Hindlimb muscle (tissue), 1 donor: ENCODE measurements at places on chromosomes 4 and X.

GRCh38 chrX:109704563-109704962 lies 28.5 kb downstream of the ACSL4 start:
- no peak for DNase-seq

DNA sequence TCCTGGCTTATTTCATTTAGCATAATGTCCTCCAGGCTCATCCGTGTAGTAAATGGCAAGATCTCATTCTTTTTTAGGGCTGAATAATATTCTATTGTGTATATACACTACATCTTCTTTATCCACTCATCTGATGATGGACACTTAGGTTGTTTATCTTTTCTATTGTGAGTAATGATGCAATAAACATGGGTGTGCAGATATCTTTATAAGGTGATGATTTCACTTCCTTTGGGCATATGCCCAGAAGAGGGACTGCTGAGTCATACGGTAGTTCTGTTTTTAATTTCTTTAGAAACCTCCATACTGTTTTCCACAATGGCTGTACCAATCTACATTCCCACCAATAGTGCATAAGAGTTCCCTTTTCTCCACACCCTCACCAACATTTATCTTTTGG lies 317.6 kb upstream of the CNKSR2 start:
- no peak for DNase-seq

- no peak for DNase-seq
Measured at GRCh38 chrX:39762266-39762841, 335.4 kb downstream of the BCOR start.

GRCh38 chr4:2537011-2537830 lies 774 bp downstream of the FAM193A start:
- DNase-seq = peak; percentile 66

DNA sequence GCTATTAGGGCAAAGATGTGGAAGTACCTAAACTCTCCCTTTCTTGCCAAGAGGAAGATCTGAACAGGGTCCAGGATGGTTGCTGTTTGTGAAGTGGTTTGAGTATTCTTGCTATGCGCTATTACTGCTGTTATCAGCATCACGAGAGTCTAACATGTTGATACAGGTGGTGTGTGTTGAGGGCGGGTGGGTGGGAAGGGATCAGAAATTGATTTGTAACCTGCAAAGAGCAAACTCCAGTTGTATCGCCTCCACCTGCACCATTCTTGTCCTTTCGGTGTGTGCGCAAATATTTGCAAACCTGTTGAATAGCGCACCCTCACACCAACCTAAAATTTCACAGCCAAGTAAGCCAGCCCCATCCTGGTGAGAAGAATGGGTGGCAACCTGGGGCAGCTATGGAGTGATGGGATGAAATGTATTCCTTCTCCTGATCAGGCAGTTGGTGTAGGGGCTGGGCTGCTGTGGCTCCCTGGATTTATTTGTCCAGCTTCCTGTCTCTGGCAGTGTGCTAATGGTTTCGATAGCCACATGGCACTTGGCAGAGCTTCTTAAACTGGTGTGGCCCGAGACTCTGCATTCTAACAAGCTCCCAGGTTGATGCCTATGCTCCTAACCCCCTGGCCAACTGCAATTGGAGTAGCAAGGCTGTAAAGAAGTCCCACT lies 102.6 kb upstream of the SCML1 start:
- no peak for DNase-seq

DNA sequence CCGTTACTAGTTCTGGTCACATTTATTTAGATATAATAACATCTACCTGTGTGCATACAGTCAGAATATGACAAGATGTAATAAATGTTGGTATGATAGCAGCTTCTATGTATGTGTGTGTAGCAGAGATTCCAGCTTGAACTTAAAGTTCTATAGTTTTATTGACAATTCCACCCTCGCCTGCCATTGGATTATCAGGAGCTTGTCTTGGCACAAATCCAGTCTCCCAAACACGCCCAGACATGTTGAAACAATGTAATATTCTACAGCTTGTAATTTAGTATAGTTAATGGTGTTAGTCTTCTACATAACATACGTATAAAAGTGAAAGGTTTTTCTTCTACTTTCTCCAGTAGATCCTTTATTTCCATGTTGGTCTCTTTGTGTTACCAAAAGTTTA lies 44.4 kb downstream of the BBS12 start:
- no peak for DNase-seq

DNA sequence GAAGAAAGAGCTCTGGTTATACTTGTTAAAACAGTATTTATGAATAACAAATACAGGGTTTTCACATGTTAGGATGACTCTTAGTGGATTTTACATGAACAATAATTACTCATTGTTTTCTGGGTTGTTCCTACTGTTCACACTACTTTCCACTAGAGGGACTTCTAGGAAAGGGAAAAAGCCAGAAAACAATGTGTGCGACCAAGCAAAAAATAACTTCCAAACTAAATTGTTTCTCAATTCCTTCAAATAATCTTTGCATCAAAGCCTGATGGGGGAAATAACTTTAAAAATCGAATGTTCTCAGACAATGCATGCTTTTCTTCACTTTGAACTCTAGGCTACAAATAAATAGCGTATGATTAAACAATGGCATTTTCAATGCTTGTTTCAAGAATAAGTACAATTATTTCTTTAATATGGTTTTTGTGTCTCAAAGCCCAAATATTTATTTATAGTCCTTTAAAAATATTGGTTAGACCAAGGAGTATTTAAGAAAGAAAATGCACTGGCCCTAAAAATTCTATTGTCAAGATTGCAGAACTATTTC lies 72.1 kb upstream of the ETNPPL start:
- DNase-seq = peak; percentile 30

DNA sequence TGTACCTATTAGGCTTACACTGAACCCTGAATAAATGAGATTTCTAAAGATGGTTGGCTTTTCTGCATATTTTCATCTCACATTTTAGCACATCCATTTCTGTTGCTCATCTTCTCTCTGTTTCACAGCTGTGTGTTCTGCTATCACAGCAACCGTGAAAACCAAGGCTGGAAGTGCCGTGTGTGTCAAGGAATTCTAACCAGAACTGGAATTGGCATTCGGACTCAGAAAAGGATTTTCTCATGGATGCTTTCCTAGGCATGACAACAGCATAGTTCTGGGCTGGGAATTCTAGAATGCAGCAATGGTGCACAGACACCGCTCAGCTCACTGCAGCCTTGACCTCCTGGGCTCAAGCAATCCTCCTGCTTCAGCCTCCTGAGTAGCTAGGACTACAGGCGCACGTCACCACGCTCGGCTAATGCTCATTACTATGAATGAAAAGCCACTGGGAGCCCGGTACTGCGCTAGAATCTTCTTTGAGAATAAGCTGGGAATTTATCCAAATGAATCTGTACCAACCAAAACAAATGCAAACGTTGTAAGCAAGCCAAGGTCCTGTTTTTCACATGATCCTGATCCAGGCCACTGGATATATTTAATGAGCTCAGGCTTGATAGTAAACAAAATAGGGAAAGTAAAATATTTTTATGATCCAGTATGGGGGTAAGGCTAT lies 105.2 kb downstream of the RBM47 start:
- no peak for DNase-seq
